GM06990 (cell line): ENCODE measurements at places on chromosomes 16 and 17.

DNA sequence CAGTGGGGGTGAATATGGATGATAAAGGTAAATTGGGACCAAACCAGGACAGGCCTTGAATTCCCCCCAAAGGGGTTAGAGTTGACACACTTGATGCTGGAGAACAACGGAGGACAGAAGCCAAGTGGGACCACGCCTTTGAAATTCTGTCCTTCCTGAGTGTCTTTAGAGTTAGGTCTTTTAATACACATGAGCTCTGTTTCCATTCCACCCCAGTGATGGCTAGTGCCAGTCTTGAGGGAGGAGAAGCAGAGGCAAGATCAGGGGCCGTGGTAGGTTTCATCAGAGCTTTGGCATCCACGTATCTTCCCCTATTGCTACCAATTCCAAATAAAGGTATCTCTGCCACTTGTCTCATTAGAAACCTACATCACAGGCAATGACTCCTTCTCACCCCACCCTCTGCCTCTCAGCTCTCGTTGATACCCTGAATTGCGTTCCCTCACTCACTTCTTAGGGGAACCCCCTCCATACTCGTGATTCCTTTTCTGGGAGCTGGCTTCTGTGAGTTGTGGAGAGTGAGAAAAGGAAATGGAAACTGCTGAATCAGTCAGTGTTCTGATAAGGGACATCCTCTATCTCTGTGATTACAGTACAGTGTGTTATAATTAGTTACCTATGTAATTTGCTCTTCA, 2.4 kb upstream of the CCL3L1 start:
- DNase-seq, result peak; percentile 50

DNA sequence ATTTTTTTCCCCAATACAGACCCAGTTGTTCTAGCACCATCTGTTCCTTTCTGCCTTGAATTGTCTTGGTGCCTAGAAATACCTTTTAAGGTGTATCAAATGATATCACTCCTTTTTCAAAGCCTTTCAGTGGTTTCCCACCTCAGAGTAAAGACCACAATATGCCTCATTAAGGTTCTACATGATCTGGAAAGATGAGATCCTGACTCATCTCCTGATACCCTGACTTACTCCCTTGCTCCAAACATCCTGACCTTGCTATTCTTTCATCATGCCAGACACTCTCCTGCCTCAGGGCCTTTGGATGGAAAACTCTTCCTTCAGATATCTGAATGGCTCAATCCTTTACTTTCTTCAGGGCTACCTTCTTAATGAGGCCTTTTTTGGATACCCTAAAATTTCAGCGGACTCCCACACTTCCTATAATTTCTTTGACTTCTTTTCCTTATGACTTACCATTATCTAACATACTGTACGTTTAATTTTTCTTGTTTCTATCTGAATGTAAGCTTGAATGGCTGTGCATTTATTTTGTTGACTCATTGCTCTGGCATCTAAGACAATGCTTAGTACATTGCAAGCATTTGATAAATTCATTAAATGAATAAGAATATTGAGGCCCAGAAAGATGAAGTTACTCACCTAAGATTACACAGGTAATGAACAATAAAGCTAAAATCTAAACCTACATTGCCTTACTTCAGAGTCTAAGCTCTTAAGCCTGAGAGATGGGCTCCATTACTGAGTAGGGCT, 19.2 kb downstream of the FLOT2 start:
- no peak for DNase-seq

DNA sequence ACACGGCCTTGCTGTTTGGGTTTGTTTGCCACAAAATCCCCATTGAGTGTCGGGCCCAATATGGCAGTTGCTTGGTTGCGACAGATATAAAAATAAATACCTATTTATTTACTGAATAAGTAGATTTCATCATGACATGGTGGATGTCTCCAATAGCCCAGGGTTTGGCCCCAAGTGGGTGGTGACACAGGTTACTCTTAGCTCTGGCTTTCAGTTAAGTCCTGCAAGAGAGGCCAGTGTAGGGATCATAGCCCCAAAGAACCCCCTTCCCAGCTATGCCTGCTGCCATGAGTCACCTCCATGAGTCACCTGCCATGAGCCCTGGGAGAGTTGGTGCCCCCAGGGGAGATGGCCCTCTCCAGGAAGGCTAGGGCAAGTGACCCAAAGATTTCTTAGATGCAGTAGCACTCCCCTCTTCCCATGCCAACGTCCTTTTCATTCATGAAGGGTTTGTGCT, 78.7 kb upstream of the LGALS9 start:
- no peak for DNase-seq

DNA sequence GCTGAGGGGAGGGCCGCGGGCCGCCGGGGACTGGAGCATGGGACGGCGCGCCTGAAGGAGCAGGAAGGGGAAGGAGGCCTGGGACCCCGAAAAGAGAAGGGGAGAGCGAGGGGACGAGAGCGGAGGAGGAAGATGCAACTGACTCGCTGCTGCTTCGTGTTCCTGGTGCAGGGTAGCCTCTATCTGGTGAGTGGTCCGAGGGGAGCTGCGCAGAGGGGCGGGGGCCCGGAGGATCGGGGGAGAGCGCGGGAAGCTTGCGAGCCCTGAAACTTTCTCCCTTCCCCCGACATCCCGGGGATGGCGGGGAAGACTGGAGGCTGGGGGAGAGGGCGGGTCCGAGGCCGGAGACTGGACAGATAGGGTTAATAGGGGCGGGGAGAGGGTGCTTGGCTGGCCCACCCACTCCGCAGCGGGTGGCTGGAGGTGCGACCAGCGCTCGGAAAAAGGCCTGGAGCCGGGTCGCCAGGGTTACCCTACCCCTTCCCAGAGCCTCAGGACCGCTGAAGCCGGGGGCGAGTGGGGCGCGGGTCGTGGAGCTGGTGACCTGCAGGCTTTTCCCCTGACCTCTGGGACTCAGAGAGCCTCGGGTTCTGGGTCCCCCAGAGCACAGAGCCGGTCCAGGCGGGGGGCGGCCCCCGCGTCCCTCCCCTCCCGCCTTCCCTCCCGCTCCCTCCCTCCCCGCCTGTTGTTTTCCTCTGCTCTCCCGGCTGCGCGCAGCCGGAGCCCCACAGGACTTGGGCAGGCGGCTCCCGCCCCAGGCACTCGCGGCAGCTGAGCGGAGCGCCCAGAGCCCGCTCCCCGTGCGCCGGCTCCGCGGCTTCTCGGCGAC, 631 bp downstream of the NXPH3 start:
- DNase-seq, result no peak

DNA sequence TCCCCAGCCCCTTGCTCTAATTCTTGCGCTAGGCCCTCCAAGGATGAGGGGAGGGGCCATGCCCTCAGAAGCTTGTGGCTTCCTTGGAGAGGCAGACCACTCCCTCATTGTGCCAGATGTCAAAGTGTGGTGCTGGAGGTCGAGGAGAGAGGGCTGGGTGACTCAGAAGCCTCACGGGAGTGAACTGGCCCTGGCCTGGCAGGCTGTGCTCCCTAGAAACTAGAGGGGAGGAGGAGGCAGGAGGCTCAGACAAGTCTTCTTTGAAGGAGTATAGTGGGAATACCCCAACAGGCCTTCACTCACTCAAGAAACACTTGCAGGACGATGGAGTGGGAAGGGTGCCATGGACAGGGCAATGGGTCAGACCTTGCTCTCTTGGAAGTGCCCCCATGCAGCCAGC, 18.5 kb downstream of the ANKRD40 start:
- DNase-seq, result no peak

GRCh38 chr17:62809656-62810055, 1.5 kb upstream of the MARCHF10 start:
- no peak for DNase-seq

GRCh38 chr16:30619638-30620037, 9.4 kb upstream of the ZNF689 start:
- no peak for DNase-seq

GRCh38 chr16:66344533-66345145, 21.9 kb upstream of the CDH5 start:
- no peak for DNase-seq

DNA sequence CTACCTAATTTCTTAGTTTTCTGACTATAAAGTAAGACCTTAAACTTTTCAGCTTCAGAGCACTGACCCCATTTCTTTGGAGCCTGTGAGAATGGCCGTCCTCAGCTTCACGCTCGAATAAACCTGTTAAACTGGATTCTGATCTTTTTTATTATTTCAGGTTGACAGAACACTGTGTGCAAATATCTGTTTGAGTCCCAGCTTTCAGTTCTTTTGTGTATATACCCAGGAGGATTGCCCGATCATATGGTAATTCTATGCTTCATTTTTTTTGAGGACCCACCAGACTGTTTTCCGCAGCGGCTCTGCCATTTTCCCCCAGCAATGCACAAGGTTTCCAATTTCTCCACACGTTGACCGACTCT, 19.8 kb upstream of the KCNH6 start:
- no peak for DNase-seq

DNA sequence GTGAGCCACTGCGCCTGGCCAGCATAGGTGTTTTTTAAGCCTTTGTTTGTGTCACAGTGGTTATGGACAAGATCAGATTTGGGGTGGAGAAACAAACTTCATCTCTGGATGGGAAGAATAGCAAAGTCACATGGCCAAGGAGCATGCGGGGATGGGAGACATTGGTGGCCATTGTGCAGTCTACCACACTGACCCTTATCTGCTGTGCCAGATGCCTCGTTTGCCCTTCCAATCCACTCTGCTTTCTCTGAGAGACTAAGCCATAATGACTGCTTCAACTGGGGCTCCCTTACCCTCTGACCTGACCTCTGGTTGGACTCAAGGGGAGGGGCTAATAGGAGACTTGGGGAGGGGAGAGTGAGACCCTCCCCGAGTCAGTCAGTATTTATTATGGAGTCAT, 166.8 kb downstream of the PRKCB start:
- DNase-seq, result no peak

- DNase-seq, result no peak
Observed at GRCh38 chr17:34997355-34997862, 17.1 kb downstream of the LIG3 start.

GRCh38 chr16:51763072-51763661, 612.1 kb upstream of the SALL1 start:
- DNase-seq, result no peak

GRCh38 chr16:9625122-9625521, 533.7 kb downstream of the HAPSTR1 start:
- DNase-seq, result no peak

GRCh38 chr17:41533613-41534012, 5.5 kb upstream of the KRT19 start:
- no peak for DNase-seq
